ENCODE measurements at places on chromosomes 7 and 10. TPM values are rescaled to one million over a fixed set of nuclear protein-coding genes. Genes with fewer than 3 reads are reported as not detected.

- no peak for DNase-seq
- H3K4me3 ChIP-seq, result no peak overlapping the region
- no peak overlapping the region for H3K27ac ChIP-seq
- H3K27me3 ChIP-seq, result no peaks in the 10 kb centered on the region
Measured at GRCh38 chr7:41116817-41117216, 586.1 kb downstream of the INHBA start.

ADIRF gene
- not detected for total RNA-seq

DNA sequence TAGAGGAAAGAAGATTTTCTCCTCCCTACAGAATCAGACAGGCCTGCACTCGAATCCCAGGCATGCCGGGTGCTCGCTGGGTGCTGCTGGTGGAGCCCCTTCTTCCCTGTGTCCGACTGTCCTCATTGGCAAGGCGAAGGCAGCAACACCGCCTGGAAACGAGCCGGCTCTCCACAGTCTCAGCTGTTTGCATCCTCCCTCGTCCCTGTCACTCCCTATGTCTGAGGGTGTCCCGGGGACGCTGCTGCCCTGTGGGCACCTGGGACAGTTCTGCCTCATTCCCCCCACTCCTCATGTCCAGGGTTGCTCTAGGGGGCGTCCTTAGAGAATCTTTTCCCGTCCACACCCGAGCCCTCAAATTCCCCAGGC, 31.6 kb upstream of the TMEM72 start:
- no peak for DNase-seq
- no peak overlapping the region for H3K4me3 ChIP-seq

- H3K4me1 ChIP-seq, result peaks cover 31% of the 10 kb centered on the region
- H3K4me3 ChIP-seq, result no peak overlapping the region
- no peaks in the 10 kb centered on the region for H3K27me3 ChIP-seq
- H3K27ac ChIP-seq, result no peak overlapping the region
- DNase-seq, result no peak
Measured at GRCh38 chr10:32049113-32049512, 7.1 kb downstream of the KIF5B start.

DNA sequence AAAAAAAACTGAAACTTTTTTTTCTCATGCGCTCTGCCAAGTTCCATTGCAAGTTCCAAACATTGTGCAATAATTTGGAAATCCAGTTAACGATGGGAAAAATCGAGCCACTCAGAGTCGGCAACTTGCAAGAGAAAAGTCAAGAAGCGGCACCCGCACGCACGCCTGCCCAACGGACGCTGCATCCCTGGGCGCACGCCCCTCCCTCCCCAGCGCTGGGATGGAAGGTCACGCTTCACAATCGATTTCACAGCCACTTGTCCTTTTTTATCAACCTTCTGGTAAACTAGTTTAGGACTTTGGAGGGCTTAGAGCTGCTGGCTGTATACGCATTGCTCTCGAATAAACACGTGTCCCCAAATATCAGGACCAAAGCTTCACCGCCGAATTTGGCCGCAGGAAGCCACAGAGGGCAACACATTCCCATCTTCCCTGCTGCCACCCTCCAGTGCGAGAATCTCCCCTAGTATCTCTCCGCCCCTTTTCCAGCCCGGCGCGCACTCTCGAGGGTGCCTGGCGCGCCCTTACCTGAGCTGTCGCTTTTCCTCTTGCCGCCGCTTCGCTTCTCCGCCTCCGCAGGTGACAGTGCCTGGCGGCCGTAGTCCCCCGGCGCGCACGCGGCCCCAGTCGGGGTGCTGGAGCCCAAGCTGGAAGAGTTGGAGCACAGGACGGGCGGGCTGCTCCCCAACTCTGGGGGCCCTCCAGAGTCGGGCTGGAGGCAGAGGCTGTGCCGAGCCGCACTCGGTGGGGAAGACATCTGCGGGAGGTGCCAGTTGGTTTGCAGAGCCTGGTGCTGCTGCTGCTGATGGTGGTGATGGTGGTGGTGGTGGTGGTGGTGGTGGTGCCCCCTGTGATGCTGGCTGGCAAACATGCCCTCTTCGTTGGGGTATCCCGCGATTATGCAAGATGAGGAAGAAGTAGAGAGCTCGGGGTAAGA, 857 bp downstream of the MEOX2 start:
- H3K27me3 ChIP-seq, result no peaks in the 10 kb centered on the region
- no peaks in the 10 kb centered on the region for H3K4me1 ChIP-seq

KIF11 gene
- total RNA-seq, result 14.2 TPM

DNA sequence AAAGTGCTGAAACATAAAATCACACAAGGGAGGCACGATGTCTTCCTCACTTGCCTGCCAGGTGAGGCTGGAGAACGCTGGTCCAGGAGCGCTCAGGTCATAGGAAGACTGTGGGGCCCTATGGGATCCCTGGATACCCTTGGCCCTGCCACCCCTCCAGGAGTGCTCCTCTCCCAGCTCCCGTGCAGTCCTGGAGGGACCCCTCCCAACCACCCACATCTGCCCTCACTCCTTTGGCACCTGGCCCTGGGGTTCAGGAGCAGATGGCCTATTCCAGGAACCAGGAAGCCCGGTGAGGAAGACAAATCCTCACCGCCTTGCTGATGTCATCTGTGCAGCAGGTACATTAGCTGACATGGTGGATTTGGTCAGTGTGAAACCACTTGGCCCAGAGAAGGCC, 3.7 kb upstream of the CXCL12 start:
- DNase-seq, result no peak
- no peaks in the 10 kb centered on the region for H3K4me1 ChIP-seq
- H3K27me3 ChIP-seq, result no peaks in the 10 kb centered on the region
- no peak overlapping the region for H3K4me3 ChIP-seq

GRCh38 chr7:42084263-42084662, 152.7 kb downstream of the GLI3 start:
- H3K4me3 ChIP-seq, result no peak overlapping the region
- H3K27ac ChIP-seq, result no peak overlapping the region
- H3K4me1 ChIP-seq, result no peaks in the 10 kb centered on the region
- no peak for DNase-seq
- no peaks in the 10 kb centered on the region for H3K36me3 ChIP-seq

TMEM229A gene
- total RNA-seq, result not detected

DNA sequence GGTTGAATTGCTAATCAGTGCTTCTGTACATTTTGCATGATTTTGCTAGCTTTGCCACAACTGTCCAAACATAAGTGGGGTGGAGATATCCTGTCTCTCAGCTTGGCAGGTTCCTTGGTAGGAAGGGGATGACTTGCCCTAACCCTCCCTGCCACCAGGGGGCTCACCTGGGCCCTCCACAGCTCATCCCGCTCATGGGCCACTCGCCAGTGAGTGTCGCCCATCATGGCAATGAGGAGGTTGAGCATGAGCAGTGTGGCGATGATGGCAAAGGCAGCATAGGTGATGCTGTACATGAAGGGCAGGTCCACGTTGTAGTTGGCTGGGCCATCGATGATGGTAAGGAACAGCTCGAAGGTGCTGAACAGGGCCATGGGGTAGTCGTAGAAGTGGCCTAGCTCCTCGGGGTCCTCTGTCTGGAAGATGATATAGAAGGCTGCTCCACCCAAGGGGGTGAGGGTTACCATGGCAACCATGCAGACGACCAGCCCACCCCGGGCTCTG, 12.2 kb downstream of the TRPV6 start:
- no peak overlapping the region for H3K27ac ChIP-seq
- H3K4me3 ChIP-seq, result no peak overlapping the region
- H3K4me1 ChIP-seq, result no peaks in the 10 kb centered on the region
- H3K36me3 ChIP-seq, result no peaks in the 10 kb centered on the region
- H3K27me3 ChIP-seq, result no peaks in the 10 kb centered on the region
- DNase-seq, result peak; percentile 80

UBE2H gene
- total RNA-seq, result 34.7 TPM

TMEM176B gene
- total RNA-seq, result not detected

- DNase-seq, result no peak
- no peak overlapping the region for H3K27ac ChIP-seq
Measured at GRCh38 chr7:144516729-144517525, 113.4 kb upstream of the NOBOX start.

DNA sequence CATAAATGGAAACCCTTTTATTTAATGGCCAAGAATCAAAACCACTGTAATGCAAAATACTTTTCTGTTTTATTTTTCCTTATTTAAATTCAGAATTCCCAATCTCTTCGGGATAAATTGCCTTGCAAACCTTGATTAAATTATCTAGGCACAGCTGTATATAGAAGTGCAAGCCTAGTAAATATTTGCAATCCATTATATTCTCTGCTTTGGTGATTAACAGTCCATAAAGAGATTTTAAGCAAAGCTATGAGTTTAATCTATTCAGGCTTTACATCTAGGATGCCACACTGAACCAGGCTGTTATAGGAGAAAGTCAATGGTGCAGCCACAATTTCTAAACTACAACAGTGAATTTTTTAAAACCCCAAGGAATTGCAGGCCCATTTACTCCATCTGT, 43.6 kb upstream of the THSD7A start:
- H3K27ac ChIP-seq, result no peak overlapping the region
- no peaks in the 10 kb centered on the region for H3K27me3 ChIP-seq
- no peaks in the 10 kb centered on the region for H3K36me3 ChIP-seq
- DNase-seq, result no peak
- no peak overlapping the region for H3K4me3 ChIP-seq

SLC26A5 gene
- total RNA-seq, result not detected
